ENCODE measurements at places on chromosomes 4 and X.

DNA sequence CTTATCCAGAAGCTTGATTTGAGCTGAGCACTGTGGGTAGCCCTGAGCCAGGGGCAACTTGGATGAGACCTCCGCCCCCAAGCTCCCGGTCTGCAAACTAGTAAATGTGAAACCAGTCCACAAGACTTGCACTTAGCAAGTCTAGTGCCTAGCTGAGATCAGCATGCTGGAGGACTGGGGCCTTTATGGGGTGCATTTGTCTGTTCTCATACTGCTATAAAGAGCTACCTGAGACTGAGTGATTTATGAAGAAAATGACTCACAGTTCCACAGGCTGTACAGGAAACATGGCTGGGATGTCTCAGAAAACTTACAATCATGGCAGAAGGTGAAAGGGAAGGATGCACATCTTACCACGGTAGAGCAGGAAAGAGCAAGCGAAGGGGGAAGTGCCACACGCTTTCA lies 42.1 kb upstream of the HOPX start:
- DNase-seq: no peak

GRCh38 chrX:122246937-122247336 lies 937.1 kb upstream of the GRIA3 start:
- DNase-seq: no peak

- no peak for DNase-seq
These were observed 252.3 kb downstream of the ARHGAP10 start for GRCh38 chr4:147984065-147984777.

GRCh38 chr4:166422475-166422874 lies 549.4 kb downstream of the TLL1 start:
- DNase-seq: no peak

DNA sequence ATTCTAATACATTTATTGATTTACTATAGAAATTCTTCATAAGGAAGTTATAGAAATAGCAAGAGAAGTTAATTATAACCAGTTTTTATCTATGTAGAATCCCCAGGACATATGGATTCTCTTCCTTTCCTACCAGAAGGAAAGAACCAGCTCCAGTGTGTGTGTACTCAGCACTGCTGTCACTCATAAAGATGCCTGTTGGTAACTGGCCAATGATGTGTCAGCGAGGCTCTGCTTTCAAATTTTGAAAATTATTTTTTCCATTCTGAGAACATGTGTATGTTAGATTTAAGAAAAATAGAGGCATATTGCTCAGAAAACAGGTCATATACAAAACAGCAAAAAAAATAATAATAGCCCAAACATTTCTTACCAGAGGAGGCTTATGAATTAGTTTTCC lies 814.8 kb upstream of the IGFBP7 start:
- DNase-seq: no peak

Data from activated CD8-positive, alpha-beta memory T cell treated with anti-CD3 and anti-CD28 coated beads for 1 hour (primary cell).